ENCODE measurements at places on chromosomes 12 and 14.

DNA sequence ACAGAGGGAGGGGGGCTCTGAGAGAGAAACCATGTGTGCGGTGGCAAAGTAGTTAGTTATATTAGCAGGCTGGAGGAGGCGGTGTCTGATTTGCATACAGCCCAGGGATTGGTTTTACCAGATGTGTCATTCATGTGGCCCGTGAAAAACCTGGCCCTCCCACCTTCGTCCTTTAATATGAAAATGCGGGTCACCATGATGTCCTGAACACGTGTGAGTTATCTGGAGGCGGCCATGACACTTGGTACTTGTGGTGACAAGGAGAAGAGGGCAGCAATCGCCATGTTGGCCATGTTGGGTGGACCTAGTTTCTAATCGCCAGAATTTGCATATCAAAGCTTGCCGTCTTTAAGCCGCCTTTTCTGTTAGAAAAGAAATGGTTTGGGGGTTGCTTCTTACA, 108.8 kb downstream of the RAD51B start:
- DNase-seq: no peak

DNA sequence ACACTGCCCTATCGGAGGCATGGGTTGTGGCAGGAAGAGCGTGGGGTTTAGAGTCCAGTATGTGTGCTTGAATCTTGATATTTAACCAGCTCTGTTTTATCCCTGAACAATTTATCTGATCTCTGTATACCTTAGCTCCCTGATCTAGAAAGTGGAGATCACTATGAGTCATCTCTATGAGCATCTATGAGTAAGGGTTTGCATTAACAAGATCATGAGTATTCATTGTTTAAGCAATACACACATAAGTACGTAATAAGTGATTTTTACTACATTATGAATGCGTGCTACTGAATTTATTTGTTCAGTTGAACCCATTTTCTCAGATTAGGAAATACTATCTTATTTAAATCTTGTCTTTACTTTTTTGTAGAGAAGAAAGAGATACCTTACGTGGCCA, 49.4 kb downstream of the GPATCH2L start:
- DNase-seq: no peak

- no peak for DNase-seq
Observed at GRCh38 chr12:28040246-28040645, 67.7 kb upstream of the PTHLH start.

GRCh38 chr12:28563936-28564335, 373.7 kb downstream of the CCDC91 start:
- DNase-seq: no peak

GRCh38 chr12:47981496-47982260, 18.3 kb downstream of the TMEM106C start:
- no peak for DNase-seq

GRCh38 chr12:90086281-90086680, 377.6 kb upstream of the ATP2B1 start:
- DNase-seq: no peak

GRCh38 chr12:53061404-53062010, 11.6 kb downstream of the TNS2 start:
- DNase-seq: no peak

DNA sequence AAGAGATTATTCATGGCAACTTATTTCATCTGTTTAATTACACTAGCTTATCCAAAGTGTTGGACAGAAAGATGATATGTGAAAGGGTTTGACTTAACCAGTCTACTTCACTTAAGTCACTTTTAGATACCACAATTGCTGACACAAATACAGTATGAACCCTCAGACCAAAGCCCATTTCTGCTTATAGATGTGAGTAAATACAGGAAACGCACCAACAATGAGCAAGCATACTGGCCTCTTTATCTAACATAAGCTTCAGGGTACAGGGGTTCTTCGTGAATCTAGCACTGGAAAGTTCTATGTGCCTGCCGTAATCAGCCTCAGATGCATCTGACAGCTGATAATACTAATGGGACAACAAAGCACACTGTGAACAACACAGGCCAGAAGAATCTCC, 209.6 kb downstream of the MED13L start:
- DNase-seq: no peak

- no peak for DNase-seq
Observed at GRCh38 chr14:52025310-52025709, 36.0 kb downstream of the RTRAF start.

- no peak for DNase-seq
Observed at GRCh38 chr14:62939970-62940369, 105.3 kb downstream of the KCNH5 start.

- DNase-seq: peak; percentile 45
Observed at GRCh38 chr12:124036657-124037109, 63.7 kb downstream of the ZNF664 start.

DNA sequence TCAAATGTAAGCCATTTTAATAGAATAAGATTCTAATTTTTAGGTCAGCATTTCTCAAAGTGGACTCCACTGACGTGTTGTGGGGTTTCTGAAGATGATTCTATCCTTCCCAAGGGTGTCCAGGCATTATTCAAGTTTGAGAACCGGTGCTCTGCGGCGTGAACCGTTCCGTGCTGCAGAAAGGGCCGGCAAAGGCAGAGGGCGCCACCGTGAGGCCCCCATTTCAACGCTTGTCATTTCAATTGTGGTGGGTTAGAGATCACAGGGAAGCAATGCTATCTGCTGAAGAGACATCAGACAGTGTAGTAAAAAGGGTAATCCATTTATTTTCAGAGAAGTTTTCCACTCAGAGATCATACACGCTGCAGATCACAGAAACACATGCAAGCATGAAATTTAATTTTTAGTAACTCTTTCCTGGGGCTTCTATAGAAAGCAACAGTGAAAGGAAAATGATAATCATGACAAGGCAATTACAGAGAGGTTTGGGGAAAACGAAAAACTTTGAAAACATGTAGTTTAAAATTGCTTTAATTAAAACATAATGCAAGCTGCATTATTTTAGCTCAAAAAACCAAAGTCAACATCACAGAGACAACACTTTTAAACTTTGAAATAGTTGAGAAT, 201.7 kb downstream of the EXOC5 start:
- no peak for DNase-seq

DNA sequence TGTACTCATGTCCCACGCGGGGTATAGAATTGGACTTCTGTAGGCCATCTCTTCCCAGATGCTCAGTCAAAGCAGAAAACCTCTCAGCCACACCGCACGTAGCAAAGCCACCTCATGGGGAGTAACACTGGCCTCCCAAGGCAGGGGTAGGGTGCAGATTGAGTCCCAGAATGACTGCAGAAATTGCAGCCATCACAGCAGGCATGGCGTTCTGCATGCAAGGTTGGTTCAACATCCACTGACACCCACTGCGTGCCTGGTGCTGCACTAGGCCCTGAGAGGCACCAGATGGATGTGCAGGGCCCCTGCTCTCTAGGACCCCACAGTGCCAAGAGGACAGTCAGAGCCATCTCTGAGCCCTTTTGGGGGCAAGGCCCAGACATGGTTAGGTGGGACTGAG, 39.9 kb downstream of the RAB35 start:
- no peak for DNase-seq

DNA sequence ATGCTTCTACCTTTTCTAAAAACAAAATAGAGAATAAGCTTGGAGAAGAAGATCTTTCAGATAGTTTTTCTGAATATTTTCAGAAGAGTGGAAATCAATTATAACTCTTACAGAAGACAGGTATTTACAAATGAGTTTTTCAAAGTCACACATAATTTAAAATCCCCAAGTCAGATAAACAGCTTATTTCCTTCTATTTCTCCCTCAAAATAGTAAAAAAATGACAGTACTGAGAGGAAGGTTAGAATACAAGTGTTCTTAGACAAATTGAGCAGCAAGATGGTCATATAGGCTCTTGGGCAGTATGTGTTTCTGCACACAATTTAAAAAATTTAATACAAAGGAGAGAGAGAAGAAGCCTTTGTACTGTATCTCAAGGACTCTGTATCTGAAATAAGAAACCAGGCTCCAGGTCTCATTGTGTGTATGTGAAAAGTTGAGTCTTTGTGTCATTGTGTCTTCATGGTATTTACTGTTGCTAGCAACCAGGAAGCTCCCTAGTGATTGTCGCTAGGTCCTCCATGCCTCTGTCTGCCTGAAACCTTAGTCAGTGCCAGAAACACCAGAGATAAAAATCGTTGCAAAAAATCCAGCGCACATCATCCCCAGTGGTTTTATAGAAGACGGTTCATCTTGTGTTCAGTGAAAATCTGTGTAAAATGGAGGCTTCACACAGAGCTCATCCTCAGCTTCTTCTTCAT, 12.9 kb upstream of the TUBA1A start:
- no peak for DNase-seq

GRCh38 chr12:11970155-11970520, 100.6 kb upstream of the BCL2L14 start:
- DNase-seq: no peak

- no peak for DNase-seq
Observed at GRCh38 chr12:78666584-78666983, 198.0 kb upstream of the SYT1 start.

- no peak for DNase-seq
Observed at GRCh38 chr12:80320121-80320678, 123.8 kb upstream of the PTPRQ start.

DNA sequence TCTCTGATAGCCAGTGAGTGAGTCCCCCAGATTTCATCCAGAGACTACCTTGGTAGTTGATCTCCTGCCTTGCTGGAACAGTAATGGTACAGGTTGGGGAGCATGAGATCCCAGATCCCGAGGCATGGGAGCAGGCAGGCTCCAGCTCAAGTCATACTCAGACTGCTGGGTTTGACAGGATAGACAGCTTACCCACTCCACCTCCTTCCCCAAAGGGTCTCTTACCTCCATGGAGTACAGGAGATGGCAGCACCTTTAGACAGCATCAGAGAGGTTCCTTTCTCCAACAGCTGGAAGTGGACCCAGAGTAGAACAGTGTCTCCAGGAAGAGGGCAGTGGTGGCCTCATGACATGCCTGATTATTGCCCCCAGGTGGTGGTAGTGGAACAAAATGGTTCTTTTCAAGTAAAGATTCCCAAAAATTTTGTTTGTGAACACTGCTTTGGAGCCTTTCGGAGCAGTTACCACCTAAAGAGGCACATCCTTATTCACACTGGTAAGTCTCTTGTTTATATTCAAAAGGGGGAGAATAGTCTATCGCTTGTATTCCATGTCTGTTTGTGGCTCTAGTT, 4.9 kb upstream of the CSAD start:
- DNase-seq: no peak

- no peak for DNase-seq
Observed at GRCh38 chr12:89470741-89471509, 53.7 kb downstream of the GALNT4 start.

- DNase-seq: no peak
Observed at GRCh38 chr12:52860102-52860823, 11.5 kb upstream of the KRT78 start.

- DNase-seq: no peak
Observed at GRCh38 chr12:30450226-30450625, 245.4 kb downstream of the IPO8 start.

- DNase-seq: no peak
Observed at GRCh38 chr12:86727160-86727559, 471.0 kb upstream of the MGAT4C start.

DNA sequence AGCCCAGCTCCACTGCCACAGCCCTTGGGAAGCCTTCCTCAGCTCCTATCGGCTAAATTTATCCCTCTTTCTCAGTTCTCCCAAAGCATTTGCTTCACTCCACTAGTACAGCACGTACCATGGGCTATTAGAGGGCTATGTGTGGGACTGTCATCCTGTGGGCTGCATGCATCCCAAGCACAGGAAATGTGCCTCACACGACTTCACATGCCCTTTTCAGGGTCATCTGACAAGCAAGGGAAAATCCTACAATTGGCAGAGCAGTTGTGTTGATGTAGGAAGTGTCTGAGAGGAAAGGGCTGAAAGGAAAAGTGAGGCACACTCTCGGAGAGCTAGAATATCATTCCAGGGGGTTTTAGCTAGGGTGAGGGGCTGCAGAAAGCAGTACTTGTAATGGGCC, 47.6 kb downstream of the NINJ2 start:
- DNase-seq: no peak

DNA sequence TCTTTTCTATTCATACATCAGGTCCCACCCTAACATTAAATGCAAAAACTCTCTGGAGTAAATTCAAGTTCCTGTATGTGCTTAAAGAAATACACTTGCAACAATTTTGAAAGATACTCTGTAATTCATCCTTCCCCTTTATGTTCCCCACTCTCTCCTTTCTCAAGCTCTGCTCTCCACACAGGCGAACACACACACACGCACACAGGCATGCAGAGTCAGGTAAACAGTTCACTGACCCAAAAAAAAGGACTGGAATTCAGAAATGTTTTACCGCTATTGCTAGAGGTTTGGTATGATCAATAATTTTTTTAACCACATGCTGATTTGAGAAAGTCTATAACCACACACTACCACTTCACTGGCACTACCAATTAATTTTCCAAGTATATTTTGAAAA, 152.4 kb upstream of the TMCC3 start:
- no peak for DNase-seq

GRCh38 chr12:30286345-30286926, 409.2 kb downstream of the IPO8 start:
- DNase-seq: no peak

DNA sequence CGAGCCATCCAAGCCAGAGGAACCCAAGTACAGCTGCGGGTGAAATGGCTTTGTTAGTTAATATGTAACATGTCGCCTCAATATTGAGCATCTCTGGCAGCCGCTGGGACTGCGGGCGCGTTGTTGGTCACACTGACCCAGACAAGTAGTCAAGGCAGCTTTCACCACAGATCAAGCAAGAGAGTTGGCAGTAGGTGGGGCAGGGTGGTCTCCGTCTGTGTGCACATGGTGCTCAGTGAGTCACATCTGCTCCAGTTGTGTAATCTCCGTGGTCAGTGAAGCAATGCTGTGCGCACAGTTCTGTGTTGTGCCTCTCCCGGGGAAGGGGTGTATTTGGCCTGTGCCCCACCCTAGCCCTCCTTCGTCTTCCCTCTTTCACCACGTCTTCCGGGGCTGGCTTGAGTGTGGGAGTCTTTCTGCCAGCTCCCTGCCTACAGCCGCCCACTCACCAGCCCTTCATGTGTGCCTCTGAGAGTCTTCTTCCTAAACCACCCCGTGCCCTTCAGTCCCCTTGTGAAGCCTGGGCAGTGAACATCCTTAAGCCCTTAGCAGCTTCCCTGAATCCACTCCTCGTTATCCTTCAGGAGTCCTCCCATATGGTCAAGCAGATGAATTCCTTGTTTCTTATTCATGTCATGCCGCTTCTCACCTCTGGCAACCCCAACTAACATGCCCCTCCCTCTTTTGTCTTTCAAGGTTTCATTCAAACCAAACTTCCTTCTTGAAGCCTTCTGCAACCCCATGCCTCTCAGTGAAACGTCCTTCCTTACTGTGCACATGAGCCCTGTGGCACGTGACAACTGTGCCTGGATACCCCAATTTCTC, 242.1 kb downstream of the CACNA1C start:
- no peak for DNase-seq

- no peak for DNase-seq
Observed at GRCh38 chr12:93134175-93134890, 205.2 kb upstream of the EEA1 start.

DNA sequence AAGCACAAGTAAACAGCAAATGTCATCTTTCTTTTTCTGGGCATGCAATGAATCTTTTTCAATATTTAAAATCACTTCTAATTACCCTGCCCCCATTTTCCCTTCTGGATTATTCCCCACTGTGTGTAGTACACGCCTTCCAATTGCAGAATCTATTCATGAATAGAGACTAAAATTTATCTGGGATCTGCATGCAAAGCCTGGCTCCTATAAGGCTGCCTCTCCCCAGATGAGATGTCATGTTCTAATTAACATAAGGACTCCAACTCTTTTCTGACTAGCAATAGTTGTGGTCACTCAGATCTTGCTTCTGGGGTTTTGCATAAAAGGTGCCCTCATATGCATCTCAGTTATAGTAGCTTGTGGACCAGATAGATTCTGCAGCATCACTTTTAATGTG, 473.5 kb downstream of the BTG1 start:
- no peak for DNase-seq

All from GM12891 (cell line).